ENCODE measurements at places on chromosomes 2 and 18.

DNA sequence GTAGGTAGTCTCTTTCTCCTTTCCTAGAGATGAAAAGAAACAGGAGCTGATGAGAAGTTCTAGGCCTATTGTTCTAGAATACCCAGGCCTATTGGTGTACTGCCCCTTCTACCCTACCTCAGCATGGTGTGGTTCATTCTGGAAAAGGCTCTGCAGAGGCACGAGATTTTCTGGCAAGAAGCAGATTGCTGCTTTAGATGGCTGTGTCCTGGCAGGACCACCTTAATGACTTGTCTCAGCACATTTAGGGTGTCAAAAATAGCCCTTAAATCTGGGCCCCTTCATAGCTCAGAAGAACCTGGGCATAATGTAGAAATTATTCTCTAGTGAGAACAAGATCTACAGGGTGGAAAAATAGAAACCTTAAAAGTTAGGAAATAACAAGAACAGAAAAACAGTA is 87.9 kb downstream of the BCL2L11 start:
- no peak for DNase-seq

DNA sequence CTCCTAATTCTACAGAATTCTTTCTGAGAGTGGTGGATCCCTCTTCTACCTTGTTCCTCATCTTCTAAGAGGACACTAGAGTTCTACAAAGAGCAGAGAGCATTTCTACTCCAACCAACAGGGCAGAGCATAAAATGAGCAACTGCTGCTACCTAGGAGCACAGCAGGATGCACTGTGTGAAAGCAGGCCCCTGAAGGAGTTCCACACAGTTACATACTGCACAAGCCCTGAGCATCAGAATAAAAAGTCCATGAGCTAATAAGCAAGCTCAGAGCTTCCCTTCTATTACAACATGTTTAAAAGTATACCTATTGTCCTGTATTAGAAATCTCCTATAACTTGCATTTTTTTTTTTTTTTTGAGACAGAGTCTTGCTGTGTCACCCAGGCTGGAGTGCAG is 8.4 kb downstream of the FHL2 start:
- DNase-seq = no peak

GRCh38 chr2:11096591-11096990 is 58.7 kb upstream of the SLC66A3 start:
- DNase-seq = no peak

DNA sequence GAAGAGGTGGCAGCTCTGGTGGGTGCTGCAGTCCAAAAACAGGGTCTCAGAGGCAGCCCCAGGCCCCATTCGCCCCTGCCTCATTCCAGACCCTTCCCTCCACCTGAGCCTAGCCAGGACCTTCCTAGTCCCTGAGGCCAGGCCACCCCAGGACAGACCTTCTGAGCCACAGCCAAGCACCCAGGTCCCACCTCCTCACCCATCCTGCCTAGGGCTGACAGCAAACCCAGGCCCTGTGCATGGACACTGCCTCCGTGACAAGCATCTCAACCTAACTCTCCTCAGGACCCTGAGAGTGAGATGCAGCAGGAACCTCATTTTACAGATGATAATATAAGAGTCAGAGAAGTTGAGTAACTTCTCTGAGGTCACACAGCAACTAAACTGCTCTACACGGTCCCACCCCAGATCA is 15.5 kb downstream of the ADRA2B start:
- no peak for DNase-seq

DNA sequence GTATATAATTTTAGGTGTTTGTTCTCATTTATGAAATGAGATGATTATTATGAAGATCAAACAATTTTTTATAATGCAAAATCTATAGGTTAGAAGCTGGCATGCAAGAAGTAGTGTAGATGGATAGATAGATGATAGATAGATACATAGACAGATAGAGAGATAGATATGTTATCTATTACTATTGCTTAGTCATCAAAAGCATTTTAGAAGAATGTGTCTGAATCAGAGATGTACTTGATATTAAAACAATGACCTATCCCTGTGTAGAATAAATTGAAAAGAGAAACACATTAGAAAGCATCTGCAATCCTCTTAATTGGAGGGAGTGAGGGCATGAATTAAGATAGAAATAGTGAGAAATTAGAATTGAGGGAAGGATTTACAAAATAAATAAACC is 436.2 kb upstream of the NXPH2 start:
- no peak for DNase-seq

GRCh38 chr2:44362207-44363015 is 664 bp downstream of the CAMKMT start:
- DNase-seq = no peak

GRCh38 chr18:56276466-56276865 is 361.9 kb downstream of the TXNL1 start:
- DNase-seq = no peak

- DNase-seq = no peak
Observed at GRCh38 chr2:45506756-45507155, 104.3 kb downstream of the SRBD1 start.

- DNase-seq = no peak
Observed at GRCh38 chr2:60717691-60718090, 38.4 kb upstream of the PAPOLG start.

GRCh38 chr18:60113396-60113795 is 213.6 kb downstream of the PMAIP1 start:
- DNase-seq = no peak

DNA sequence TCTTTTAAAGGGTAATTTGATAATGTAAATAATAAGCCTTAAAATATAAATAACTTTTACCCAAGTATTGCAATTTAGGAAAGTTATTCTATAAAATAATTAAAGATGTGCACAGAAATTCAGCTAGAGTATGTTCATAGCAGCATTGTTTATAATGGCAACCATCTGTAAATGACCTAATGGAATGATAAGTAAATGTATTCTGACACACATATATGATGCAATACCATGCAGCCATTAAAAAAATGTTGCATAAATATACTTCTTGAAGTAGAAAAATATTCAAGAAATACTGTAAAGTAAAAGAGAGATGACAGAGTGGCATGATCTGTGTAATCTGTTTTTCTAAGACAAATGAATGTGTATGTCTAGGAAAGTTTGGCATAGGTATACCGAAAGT is 545.7 kb downstream of the ZEB2 start:
- no peak for DNase-seq

GRCh38 chr2:180571559-180571958 is 408.8 kb upstream of the UBE2E3 start:
- DNase-seq = no peak

DNA sequence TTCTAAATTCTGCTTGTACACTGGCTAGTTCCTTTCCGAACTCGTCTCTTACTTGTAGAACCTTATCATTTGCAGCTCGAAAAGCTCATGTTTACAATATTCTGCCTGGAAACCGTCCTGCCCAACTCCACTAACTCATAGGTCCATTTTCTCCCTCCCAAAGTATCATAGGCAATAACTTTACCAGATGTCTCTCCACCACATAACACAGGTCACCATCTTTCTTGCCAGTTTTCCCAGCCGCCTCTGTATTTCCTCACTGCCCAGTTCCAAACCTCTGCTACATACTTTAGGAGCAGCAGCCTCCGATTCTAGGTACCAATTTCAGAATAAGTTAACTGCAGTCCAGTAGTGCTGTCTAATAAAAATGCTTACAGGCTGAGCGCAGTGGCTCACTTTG is 259.5 kb downstream of the GLI2 start:
- DNase-seq = no peak

- DNase-seq = no peak
Observed at GRCh38 chr2:231701456-231702373, 6.6 kb upstream of the PTMA start.

- no peak for DNase-seq
Observed at GRCh38 chr2:193303464-193303863, 1108.7 kb upstream of the TMEFF2 start.

GRCh38 chr18:44912740-44913478 is 232.2 kb downstream of the SETBP1 start:
- DNase-seq = no peak

- DNase-seq = no peak
Observed at GRCh38 chr18:55856229-55856628, 268.2 kb upstream of the TCF4 start.

Measured in stimulated activated CD4-positive, alpha-beta T cell treated with anti-CD3 and anti-CD28 coated beads, Interleukin-1b, Interleukin-23, amount 100 ng/mL, for 1 hour (primary cell).